NCI-H1092 (cell line): ENCODE measurements at places on chromosomes 2 and 18.

DNA sequence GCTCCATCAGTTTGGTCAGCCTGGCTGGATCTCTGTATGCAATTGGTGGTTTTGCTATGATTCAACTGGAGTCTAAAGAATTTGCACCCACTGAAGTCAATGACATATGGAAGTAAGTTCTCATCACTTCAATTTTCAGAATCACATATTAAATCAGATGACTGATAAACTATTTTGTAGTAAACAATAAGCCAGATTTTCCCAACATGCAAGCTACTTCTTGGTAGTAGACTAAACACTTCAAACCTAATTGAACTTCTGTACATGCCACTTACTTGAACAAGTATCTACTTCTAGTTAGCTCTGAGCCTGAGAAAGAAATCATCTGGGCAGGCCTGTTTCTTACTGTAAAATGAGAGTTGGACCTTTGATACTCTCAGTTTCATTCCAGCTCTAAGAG is 11.4 kb downstream of the KLHL41 start:
- no peak for DNase-seq

DNA sequence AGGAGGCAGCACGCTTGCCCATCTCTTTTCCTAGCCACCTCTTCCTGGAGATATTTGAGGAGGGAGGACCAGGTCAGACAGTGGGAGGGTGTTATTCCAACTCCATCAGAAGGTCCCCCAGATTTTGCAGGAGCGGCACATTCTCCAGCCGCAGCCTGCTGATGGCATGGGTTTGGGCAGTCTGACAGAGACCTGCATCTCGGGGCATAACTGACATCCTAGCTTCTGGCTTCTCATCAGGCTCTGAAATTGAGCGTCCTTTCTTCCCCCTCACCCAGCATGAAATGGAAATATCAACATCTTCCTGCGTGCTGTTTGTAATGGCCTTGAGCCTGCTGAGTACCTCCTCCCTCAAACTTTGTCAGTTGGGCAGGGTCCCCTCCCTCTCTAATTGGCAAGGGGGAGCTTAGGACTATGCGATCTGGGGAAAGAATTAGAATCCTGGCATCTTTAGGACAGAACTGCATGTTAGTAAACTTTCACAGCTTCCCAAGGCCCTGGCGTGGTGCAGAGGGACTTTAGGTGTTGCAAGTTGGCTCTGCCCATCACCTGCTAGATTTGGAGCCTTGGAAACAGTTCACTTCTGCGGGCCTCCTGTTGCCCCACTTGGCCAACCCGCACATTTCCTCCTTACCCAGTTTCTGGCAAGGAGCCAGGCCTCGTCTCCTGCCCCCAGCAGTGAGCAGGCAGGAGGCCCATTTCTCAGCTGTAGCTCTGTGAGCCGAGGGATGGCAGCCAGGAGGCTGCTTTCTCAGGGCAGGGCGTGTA is 2.2 kb downstream of the ITM2C start:
- DNase-seq = no peak

- DNase-seq = no peak
Observed at GRCh38 chr2:164826293-164827243, 15.1 kb downstream of the COBLL1 start.

DNA sequence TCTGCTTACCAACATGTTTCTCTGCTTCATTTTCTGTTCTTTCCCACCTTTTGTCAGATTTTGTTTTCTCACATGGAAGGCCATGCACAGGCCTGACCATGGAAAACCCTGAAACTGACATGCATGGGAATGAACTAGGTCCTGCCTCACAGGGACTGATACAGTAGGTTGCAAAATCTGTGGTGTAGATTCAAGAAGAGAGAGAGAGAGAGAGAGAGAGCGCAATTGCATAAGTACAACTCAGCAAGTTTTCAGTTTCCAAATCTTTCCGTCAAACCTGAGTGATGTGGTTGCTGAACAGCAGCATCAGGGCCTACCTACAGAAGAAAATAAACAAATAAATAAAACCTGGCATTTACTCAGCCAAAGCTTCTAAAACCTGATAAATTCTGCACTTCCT is 87.5 kb upstream of the RNF152 start:
- no peak for DNase-seq

DNA sequence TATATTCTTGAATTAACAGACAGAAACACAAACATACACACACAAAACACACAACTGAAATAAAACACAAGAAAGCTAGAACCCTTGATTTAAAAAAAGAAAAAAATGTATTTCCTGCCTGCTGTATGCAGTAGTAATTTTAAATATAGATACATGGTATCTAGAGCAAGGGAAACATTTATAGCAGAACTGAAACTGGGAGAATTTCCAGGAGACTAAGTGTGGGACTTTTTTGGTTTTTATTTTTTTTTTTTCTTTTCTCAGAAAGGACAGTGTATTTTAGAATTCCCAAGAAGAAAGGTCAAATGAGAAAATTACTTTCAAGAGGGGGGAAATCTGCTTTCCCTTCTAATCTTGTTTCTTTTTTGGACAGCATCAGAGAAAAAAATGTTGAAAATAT is 558.9 kb upstream of the PKDCC start:
- no peak for DNase-seq

DNA sequence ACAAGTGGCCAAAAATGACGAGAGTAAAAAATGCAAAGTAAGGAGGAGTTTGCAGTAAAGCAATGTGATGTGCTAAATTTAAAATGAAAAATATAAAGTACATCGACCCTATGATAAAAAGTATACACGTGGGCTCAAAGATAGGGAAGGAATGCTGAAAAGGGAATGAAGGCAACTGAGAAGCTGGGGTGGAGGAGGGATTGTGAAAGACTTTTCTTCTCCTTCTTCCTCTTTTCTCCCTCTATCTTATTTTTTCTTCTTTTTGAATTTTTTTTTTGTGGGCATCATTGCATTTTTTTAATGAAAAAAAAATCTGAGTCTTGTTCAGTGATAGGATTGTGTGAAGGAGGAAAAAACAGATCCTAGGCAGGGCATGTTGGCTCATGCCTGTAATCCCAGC is 57.6 kb upstream of the STK17B start:
- DNase-seq = no peak

- DNase-seq = no peak
Observed at GRCh38 chr18:59063912-59064311, 75.8 kb upstream of the SEC11C start.
